ENCODE measurements at places on chromosomes 3 and 15.
A peak's percentile ranks its signal among the peaks of the same experiment; 100 is the strongest.

DNA sequence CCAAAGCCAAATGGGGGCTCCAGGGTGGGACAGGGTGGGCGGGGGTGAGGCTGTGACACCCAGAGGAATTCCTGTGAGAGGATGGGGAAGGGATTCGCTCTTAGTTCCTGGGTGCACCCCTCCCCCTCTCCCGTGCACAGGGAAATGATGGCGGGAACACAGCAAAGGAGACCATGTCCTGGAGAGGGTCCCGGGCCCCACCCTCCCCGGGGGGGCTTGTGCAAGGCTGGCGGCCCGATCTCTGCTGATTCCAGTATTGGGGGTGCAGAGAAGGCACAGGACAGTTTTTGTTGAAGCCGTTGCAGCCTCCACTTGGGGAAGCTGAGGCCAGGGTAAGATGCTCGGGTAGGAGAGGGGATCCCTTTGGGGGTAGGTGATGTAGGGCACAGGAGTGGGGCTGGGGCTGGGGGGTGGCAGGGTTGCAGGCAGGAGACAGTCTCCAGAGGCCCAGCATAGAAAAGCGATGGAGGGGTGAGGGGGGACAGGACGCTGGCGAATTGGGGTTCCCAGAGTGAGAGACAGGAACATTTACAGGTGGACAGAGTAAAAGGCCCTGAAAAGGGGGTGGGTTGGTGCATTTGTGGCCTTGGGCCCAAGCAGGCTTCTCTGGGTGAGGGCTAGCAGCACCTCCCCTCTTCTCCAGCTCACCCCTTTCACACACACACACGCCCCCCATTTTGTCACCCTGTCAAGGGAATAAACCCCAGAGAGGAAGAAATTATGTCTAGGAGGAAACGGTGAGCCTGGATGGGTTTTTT, 38.5 kb downstream of the HMCES start:
- DNase-seq: no peak

DNA sequence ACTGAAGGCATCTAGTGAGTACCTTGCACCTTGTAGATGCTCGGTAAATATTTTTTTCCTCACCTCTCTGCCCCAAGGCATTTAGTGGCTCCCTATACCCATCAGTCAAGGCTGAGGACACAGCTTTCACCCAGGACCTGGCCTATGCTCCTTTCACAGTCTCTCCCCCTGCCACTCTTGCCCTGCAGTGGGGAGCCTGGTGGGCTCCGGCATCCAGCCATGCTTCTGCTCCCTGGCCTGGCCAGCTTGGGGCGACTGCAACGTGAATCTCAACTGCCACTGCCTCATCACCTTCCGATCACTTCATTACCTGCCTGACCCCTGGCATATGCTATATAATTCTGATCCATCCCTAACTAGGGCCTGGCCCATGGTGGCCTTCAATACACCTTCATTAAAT, 735 bp upstream of the CX3CR1 start:
- DNase-seq: no peak

GRCh38 chr3:48142316-48142870, 45.8 kb downstream of the CDC25A start:
- DNase-seq: no peak

- DNase-seq: no peak
These were observed 30.7 kb upstream of the SNRK start for GRCh38 chr3:43255662-43256061.

GRCh38 chr3:76011121-76011520, 225.8 kb upstream of the ZNF717 start:
- DNase-seq: no peak

GRCh38 chr3:51813539-51813938, 34.5 kb upstream of the IQCF6 start:
- peak; percentile 72 for DNase-seq

DNA sequence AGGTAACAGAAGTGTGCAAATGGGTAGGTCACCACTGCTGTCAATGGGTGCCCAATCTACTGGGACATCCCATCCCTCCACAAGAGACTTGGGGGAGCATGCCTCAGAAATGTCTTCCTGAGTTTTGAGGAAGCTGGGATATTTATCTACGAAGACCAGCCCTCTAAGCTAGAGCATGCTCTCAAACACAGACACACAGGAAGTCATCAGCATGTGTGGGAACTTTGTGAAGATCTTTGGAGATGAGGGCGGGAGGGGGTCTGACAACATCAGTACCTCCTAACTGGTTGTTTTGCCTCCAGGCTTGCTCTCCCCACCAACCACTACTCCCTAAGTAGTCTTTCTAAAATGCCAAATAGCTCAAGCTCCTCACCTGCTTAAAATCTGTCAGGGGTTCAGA, 3.5 kb upstream of the MEF2A start:
- DNase-seq: peak; percentile 10

GRCh38 chr3:185029086-185029485, 123.8 kb downstream of the C3orf70 start:
- DNase-seq: peak; percentile 34

DNA sequence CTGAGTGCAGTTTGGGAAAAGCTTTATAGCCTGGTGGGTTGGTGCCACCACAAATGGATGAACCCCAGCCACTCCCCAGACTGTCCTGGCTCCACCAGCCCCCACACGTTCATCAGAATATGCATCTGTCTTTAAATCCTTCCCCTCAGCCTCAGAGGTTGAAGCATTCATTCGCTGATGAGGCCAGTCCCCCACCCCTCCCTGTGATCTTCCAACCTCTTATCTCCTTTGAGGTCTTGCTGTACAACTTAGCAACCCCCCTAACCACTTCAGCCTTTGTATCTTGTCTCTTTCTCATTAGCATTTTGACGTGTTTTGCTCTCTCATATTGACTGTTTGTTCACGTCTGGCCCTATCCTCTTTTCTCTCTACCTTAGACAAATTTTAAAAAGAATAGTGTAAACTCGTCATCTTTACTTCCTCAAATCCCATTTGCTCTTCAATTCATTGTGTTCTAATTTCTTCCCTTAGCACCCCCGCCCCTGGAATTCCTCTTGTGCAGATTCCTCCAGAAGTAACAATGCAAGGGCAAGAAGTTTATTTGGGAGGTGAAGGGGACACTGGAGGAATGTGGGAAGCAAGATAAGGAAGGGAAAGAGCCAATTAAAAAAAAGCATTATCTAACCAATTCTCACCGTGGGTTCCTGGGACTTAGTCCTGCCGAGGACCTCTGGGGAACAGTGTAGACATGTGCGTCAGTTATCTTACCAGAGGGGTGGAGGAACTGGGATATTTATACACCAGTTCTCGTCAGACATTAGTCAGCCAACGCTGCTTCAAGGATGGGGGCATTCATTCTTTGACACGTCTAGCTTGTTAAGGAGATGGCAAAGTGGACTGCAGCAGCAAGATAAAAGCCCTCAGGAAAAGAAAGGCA, 38.6 kb downstream of the MOBP start:
- no peak for DNase-seq

DNA sequence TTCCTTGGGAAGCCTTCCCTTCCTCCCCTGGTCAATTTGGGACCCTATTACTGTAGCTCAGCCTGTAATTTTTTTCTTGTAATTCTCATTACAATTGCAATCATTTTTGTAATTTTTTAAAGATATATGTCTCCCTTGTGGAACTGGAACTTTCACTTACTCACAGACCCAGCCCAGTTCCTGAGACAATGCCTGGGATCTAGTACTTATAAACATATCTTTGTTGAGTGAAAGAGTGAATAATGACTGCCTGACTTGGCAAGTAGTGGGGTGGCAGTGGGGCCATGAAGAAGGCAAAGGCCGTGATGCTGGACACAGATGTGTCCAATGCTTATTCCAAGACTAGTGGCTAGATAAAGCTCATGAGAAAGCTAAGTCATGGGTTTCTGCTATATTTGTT, 294.5 kb upstream of the LRRN1 start:
- no peak for DNase-seq

GRCh38 chr15:57090496-57090859, 172.0 kb downstream of the TCF12 start:
- no peak for DNase-seq

- no peak for DNase-seq
These were observed 435.2 kb upstream of the GBE1 start for GRCh38 chr3:82196645-82197044.

DNA sequence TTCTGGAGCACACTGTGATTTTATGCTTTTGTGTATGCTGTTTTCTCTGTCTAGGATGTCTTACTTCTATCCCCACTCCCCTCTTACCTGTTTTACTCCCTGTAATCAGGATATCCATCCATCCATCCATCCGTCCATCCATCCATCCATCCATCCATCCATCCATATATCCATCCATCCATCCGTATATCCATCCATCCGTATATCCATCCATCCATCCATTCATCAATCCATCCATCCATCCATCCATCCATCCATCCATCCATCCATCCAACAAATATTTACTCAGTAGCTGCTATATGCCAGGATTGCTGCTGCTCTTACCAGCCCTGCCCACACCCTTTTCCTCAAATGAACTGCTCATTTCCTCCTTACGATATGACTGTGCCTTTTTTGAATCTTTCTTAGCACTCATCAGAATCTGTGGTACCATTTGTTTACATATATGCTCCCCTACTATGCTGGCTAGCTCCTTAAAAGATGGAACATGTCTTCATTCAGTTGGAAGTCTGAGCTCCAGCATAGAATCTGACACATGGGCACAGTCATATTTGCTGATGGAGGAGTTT, 35.2 kb downstream of the USP13 start:
- no peak for DNase-seq

DNA sequence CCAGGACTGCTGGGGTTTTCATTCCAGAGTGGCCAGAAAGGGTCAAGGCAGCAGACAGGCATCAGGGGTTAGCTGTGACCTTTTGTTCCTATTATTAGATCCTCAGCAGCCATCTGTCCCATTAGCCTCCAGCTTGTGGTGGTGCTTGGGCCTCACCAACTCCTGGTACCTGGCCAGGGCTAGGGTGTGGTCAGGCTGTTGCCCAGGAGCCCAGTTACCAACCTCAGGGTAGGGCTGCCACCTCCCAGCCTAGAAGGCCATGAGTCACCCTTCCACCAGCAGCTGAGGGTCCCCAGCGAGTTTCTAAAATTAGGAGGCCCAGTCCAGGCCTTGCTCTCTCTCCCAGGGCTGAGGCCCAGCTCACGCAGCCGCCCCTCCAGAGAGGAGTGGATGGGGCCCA, 12.2 kb downstream of the TMEM43 start:
- no peak for DNase-seq

DNA sequence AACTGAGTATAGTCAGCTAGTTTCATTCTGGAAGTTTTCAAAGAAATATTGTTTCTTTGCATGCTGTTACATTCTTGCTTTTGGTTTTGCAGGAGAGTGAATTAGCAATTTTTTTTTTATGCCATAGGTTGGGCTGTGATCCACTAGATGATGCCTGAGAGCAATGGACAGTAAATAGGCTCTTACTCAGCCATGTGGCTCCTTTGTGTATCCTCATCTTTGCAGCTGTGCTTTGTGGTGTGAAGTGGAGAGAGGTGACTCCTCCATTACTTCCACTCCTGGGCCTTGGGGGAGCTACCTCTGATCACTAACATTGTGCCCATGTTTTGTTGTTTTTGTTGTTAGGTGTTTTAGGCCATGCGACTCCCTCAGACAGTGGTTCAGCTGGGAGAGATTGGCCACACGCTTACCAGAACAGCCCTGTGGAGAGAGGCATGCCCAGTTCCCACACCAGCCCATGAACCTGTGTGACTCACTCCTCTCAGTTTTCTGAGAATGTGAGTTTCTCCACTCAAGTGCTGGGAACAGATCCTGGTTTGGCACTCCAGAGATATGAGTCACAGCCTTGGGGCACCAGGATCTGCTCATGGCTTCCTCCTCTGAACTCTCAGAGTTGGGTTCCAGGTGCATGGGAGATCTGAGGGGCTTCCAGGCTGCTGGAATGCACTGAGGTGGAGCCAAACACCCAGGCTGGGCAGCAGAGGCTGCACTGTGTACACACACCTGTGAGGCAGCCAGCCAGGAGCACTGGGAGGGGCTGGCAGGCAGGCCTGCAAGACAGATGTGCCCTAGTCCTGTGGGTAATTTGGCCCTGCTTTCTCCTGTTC, 785.3 kb downstream of the ROBO2 start:
- no peak for DNase-seq

DNA sequence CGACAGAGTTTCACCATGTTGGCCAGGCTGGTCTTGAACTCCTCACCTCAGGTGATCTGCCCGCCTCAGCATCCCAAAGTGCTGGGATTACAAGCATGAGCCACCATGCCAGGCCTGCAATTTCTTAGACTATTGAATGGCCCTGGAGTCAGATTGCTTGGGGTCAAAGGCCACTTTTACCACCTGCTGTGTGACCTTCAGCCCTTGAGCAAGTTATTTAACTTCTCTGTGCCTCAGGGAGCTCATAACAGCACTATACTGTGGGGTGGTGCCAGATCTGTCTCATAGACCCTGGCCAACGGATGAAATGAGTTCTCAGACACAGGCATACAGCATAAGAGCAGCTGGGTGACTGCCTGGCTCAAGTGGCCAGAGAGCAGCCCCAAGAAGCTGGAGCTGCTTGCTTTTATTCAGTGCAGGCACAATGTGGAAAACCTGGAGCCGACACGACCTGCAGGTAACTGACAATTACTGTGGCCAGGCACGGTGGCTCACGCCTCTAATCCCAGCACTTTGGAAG, 44.9 kb upstream of the FURIN start:
- no peak for DNase-seq

GRCh38 chr3:112143251-112143650, 10.2 kb upstream of the GCSAM start:
- DNase-seq: no peak

DNA sequence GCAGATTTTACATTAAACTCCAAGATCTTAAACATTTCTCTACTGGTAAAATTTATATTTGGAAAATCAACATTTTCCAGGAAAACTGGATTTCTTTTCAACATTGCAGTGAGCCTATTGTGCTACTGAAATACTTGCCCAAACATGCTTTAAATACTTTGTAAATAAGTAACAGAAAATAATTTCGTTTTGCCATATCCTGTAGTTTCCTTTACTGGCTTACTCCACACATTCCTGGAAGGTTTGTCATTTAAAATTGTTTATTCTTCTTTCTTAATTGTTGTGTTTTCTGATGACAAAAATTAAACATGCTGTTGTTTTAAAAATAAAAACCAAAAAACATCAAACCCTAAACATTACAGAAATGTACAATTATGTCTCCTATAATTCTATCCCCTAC, 22.0 kb downstream of the ACAD11 start:
- no peak for DNase-seq

DNA sequence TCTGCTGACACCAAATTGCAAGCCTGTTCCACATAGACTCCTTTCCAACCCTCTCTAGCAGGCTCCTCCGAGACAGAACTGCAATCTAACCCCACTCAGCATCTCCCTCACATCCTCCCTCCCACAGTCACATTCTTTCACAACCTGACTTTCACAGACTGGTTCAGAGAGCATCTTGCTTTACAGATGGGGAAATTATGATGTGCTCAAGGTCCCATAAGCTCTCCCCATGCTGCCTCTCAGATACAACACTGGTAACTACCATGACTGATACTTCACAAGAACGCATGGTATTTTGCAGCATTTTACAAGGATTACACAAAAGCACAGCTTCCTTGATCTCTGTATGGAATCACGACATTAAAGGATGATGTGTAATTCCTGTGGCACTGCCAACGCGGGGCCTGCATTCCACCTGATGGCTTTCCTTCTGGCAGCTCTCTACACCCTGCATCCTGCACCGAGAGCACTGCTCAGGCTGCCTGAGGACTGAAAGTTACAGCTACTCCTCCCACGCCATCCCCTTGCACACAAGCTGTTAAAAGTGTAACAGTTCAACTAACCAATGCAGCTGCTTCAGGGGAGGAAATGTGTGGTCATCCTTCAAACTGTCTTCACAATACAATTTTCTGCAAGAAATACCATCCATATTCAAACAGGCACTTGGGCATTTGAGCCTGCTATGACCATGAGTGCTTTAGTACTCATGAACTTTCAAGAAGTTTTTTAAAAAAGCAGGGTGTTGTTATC, 27.6 kb downstream of the TBC1D2B start:
- DNase-seq: no peak

All from Ammon's horn (tissue), 1 donor.